HEK293T (cell line): ENCODE measurements at places on chromosomes 3 and 15.

DNA sequence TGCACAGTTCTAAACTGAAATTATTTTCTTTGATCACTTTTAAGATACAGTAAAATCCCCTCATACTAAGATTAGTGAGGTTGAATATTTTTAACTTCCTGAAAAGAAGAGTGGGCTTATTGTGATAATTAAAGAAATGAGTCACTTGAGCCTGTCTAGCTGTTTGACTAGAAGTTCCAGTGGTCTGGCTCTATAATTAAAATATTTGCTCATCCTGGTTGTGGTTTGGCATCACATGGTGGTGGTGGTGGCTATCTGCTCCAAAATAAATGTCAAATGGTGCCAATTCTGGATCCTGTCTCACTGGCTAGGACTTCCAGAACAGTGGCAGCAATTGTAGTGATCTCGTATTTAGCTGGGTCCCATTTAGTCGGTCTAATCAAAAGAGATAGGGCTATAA, 8.6 kb upstream of the TEX9 start:
- DNase-seq: no peak

- DNase-seq: no peak
Observed at GRCh38 chr15:54388746-54389145, 410.5 kb downstream of the UNC13C start.

GRCh38 chr3:63479661-63480035, 172.8 kb upstream of the SNTN start:
- DNase-seq: no peak

DNA sequence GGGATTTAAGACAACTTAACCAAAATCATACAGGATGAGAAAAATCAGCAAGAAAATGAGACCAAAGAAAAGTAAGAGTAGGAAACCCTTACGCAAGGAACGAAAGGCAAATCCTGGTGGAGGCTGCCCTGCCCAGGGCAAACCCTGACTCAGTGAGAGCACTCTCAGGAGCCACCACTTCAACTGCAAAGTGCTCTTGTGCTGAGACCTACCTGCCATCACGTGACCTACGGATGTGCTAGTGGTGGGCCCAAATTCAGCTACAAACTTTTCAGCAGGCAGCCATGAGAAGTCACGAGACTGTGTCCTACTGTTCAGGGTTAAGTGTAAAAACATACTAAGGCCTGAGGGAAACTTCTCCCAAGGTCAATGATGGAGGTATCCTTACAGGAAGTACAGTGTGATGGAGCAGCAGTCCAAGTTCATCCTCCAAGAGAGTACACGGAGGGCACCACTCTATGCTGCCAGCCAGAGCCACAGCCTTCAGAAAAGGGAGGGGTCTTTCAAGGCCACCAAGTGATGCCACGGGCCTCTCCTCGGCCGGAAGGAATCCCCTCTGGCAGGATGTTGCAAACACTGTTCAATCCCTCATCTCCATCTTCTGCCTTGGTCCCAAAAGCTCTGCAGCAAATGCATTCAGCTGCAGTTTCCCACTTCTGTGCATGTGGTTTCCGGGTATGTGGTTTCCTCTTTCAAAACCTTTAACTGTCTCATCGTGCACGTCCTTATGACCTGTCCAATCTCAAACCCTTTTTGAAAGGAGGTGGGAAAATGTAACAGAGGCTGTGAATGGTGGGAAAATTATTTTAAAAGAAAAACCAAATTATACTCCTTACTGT, 9.5 kb downstream of the CHSY1 start:
- DNase-seq: no peak

- peak; percentile 16 for DNase-seq
Observed at GRCh38 chr15:56052395-56053045, 59.1 kb upstream of the NEDD4 start.

DNA sequence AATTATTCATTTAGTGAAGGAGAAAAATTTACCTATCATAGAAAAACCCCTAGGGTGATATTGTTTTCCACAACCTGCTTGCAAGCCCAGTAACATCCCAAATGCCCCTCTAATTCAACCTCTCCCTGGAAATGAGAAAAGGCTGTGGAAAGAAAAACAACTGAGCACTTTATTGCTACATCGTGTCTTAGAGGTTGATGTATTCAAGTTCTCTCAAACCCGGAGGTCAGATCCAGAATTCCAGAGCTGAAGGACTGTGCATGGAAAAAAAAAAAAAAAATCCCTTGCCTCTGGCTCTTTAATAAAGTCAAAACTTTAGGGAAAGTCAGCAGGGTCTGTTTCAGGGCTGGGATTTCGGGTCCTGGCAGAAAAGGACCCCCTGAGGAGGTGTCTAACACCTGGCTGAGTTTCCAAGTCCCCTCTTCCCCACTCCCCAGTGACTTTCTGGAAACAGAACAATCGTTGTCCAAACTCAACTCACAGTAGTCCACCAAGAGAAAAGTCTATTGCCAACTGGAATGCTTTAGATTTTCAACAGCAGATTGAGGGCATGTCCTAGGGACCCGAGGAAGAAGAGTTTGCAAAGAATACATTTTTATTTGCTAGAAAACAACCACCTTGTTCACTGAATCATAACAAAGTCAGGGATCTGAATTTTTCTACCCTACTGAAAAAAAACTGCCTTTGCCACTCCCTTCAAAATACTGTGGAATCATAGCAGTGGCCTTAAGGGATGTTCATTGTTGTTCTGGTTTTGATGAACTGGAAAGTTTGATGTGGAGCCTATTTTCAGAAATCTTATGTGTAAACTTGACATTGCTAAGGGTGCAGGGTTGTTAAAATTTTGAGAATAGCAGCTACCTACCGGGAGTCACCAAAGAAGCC, 207.5 kb upstream of the ADAMTS9 start:
- no peak for DNase-seq

GRCh38 chr3:138323971-138324370, 5.7 kb downstream of the NME9 start:
- DNase-seq: no peak

DNA sequence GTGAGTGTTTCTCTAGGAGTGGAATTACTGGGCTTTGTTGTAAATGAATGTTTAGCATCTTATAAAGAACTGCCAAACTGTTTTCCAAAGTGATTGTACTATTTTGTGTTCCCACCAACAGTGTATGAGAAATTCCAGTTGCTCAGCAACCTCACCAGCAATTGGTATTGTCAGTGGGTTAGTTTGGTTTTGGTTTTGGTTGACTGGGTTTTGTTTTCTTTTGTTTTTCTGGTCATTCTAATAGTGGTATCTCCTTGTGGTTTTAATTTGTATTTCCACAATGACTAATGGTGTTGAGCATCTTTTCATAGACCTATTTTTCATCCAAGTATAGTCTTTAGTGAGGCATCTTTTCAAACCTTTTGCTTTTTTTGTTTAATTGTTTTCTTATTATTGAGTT, 27.1 kb downstream of the FILIP1L start:
- no peak for DNase-seq

- no peak for DNase-seq
Observed at GRCh38 chr3:52061121-52061910, 4.9 kb upstream of the DUSP7 start.

GRCh38 chr3:110542552-110543150, 529.0 kb upstream of the NECTIN3 start:
- DNase-seq: no peak

- no peak for DNase-seq
Observed at GRCh38 chr3:128814519-128815317, 64.7 kb upstream of the ACAD9 start.

DNA sequence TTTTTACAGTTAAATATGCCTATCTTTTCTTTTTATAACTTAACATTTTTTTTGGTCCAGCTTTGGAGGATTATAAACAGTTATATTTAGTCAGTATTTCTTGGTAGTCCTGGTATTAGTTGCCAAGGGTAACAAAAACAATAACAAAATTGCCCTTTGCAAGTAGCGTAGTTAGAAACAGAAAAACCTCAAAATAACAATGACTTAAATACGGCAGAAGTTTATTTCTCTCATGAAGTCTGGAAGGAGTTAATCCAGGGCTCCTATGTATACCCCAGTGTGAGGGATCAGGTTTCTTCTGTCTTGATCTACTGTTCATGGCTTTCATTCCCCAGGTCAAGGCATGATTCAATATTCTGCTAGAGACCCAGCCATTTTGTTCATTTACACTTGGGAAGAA, 14.1 kb upstream of the MYH15 start:
- no peak for DNase-seq

DNA sequence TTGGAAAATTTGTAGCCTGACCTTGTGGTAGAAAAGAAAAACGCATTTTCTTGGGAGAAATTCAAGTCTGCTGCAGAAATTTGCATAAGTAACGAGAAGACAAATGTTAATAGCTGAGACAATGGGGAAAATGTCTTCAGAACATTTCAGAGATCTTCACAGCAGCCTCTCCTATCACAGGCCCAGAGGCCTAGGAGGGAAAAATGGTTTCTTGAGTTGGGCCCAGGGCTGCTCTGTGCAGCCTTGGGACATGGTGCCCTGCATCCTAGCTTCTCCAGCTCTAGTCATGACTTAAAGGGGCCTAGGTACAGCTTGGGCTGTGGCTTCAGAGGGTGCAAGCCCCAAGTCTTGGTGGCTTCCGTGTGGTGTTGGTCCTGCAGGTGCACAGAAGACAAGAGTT, 104.2 kb downstream of the ZNF621 start:
- DNase-seq: no peak

- DNase-seq: no peak
Observed at GRCh38 chr3:177606891-177607290, 409.6 kb upstream of the TBL1XR1 start.

GRCh38 chr3:52845157-52845556, 10.3 kb upstream of the MUSTN1 start:
- DNase-seq: no peak

- DNase-seq: no peak
Observed at GRCh38 chr3:27661797-27662196, 60.3 kb downstream of the EOMES start.

- no peak for DNase-seq
Observed at GRCh38 chr3:139310474-139310933, 33.3 kb upstream of the MRPS22 start.

DNA sequence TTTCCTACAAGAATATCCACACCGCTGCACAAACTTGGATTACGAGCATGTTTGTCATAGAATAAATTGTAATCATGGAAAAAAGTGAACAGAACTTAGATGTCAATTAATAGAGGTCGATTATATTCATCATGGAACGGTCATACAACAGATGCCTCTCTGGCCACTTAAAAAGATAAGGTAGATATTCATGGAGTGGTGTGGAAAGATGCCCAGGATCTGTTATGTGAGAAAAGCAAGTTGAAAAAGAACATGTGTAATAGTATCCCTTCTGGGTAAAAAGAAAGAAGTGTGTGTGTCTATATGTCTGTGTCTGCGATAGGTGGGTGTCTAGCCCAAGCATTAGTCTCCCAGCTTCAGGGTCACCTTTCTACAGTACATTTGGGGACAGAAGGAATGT, 113.3 kb downstream of the ANP32A start:
- no peak for DNase-seq

GRCh38 chr15:61796056-61796455, 264.2 kb downstream of the VPS13C start:
- DNase-seq: no peak

DNA sequence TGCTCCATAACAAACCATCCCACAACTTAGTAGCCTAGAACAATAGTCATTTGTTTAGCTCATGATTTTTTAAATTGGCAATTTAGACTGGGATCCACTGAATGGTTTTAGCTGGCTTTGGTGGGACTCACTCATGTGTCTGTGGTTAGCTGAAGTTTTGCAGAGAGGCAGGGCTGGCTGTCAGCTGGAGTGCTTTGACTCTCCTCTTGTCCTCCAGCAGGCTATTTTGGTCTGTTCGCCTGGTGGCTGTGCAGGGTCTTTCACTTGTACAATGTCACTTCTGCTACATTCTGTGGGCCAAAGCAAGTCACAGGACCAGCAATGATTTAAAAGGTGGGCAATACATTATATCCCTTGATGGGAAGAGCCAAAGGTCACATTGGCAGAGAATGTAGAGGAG, 1146.5 kb downstream of the ROBO2 start:
- DNase-seq: no peak

- no peak for DNase-seq
Observed at GRCh38 chr15:38745626-38746025, 181.0 kb upstream of the RASGRP1 start.

- no peak for DNase-seq
Observed at GRCh38 chr3:104438706-104439105, 928.0 kb upstream of the ALCAM start.

DNA sequence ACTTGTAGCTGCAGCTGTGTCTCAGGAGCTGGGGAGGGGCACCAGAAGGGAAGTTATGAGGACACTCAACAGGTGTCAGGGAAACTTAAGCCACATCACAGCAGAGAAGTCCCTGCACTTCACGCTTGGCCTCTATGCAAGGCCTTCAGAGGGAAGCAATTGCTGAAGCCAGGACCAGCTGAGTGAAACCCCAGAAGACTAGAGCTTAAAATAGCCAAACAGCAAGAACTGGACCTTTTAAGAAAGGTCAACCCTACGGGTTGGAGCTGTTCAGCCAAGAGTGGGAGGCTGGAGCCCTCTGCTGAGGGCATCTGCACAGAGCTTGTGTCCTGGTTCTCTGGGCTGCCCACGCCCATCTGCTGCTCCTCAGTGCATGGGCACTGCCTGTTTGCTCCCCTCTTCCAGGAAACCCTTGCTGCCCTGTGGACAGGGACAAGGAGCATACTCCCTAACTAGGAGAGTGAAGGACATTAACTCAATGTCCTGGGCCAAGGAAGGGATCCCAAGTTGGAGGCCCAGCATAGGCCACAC, 3.9 kb upstream of the GRAMD2A start:
- DNase-seq: no peak

GRCh38 chr3:68878322-68878721, 54.0 kb downstream of the TAFA4 start:
- peak; percentile 32 for DNase-seq

- DNase-seq: no peak
Observed at GRCh38 chr3:112875561-112875960, 28.9 kb upstream of the CD200R1L start.

DNA sequence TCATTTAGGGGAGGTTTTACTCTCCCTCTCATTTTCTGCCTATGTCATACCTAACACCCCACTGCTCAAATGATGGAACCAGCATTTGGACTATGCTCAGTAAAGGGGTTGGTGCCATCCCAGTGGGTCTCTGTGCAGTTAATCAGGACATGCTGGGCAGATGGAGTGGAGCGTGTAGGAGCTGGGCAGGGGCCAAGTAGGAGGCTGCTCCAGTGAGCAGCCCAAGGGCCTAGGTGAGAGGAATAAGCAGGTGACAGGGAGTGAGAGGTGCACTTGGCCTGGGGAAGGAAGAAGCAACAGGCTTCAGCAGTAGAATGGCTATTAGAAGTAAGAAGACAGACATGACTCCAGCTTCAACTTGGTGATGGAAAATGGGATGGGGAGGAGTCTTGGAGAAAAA, 72.2 kb downstream of the EPHB1 start:
- no peak for DNase-seq

- DNase-seq: peak; percentile 4
Observed at GRCh38 chr3:83039422-83039821, 1278.0 kb upstream of the GBE1 start.

GRCh38 chr15:91021516-91022074, 799 bp downstream of the VPS33B start:
- no peak for DNase-seq

DNA sequence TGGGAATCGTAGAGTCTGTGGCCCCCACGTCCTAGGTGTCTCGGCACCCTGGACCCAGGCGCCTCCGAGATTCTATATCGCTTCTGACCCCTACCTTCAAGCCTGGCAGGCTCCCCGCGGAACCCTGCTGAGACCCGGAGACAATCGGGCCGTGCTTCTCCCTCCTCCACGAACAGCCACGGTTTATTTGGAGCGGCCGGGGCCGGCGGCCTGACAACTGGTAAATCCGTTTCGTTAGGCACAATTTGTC, 1.4 kb downstream of the GATA2 start:
- no peak for DNase-seq

- no peak for DNase-seq
Observed at GRCh38 chr3:98038286-98038685, 3.2 kb upstream of the GABRR3 start.
